Spinal cord (tissue), 10 donors: ENCODE measurements at places on chromosomes 2 and 18.

GRCh38 chr18:23861805-23862470 is 152.6 kb upstream of the TTC39C start:
- no peak for DNase-seq

DNA sequence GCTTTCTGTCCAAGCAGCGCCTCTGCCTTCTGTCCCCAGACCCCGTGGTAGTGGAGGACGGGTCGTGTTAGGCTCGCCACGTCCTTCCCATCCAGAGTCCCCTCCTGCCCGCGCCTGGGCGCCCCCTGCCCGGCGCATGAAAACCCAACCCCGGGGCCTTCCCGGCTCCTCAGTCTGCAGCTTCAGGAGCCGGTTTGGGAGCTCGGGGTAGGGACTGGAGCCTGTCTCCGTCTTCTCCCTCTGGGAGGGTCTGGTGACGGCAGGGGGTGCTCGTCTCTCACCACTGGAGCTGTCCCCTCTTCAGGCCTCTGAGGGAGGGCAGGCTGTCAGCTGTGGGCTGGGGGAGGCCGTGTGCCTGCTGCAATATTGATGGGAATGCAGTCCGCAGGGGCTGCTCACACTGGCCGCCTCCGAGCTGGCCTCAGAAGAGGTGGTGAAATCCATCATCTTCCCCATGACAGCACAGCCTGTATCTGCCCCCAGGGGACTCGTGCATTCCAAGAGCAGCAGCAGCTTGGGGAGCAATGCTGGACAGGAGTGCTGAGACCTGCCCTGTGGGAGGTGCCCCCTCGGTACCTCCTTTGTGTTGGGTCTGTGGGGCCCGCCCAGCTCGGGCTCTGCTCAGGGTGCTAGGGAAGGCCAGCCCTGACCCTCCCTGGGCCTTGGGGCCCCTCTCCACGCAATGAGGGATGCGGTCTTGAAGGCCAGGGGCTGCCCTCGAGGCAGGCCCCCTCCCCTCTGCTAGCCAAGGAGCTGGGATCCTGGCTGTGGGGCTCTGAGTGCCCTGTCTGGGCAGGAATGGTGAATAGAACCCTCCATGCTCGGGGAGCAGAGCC is 17.8 kb upstream of the KLHL30 start:
- no peak for DNase-seq

GRCh38 chr18:58310517-58310916 is 266.5 kb downstream of the NEDD4L start:
- DNase-seq = no peak

DNA sequence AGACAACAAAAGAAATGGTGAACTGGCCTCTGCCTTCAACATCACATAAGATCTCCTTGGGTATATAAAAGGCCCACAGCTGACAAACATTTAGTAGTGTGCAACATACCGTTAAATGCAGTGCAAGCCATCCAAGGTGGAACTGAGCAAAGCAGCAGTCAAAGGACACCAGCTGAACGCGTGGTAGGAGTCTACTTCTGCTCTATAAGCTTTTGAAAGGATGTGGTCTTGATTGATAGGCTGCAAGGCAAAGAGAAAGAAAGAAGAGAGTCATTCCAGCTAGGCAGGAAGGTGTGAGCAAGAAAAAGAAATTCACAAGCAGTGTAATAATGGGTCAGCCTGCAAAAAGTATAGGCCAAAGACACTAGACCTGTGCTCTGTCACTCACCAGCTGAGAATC is 356.3 kb downstream of the SATB2 start:
- DNase-seq = no peak

GRCh38 chr2:38164881-38165280 is 88.9 kb upstream of the CYP1B1 start:
- no peak for DNase-seq

GRCh38 chr2:132715386-132716351 is 45.7 kb upstream of the LYPD1 start:
- DNase-seq = no peak

- no peak for DNase-seq
These were observed 469.9 kb upstream of the NRP2 start for GRCh38 chr2:205212357-205212756.

- no peak for DNase-seq
These were observed 14.3 kb downstream of the KCNH7 start for GRCh38 chr2:162824304-162824703.

- no peak for DNase-seq
These were observed 21.1 kb upstream of the NOSTRIN start for GRCh38 chr2:168781191-168781817.

GRCh38 chr2:68845043-68845442 is 26.2 kb downstream of the BMP10 start:
- DNase-seq = no peak

- no peak for DNase-seq
These were observed at the start of gene COLEC11 for GRCh38 chr2:3594493-3595281. Gene COLEC11, plus strand, starts transcription at chr2:3595112. Its CDS starts 9,229 bp downstream, at chr2:3604341.

- no peak for DNase-seq
These were observed 12.2 kb downstream of the BIN1 start for GRCh38 chr2:127094509-127095366.

- no peak for DNase-seq
These were observed 125.3 kb upstream of the KLF7 start for GRCh38 chr2:207290833-207291624.

- DNase-seq = no peak
These were observed 221.3 kb upstream of the CTAGE1 start for GRCh38 chr18:22639026-22639463.

- DNase-seq = no peak
These were observed 49.2 kb downstream of the PIKFYVE start for GRCh38 chr2:208315081-208315788.

- no peak for DNase-seq
These were observed 420.7 kb downstream of the METTL4 start for GRCh38 chr18:2150566-2150965.

DNA sequence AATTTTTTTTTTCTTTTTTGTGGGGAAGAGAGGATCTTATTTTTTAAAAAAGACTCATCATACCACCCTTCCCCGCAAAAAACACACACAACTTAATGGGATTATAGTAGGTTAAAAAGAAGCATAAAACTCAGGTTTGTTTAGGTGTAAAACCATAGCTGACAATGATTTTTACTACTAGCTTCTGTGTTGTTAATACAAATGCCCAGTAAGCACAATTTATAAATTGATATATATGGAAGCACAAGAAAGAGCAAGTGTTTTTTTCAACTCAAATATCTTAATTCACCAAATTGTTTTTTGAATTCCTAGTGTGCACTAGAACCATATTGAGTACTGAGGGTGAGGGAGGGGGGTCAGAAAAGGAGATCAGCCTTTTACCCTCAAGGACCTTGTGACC is 7.0 kb downstream of the STAT4 start:
- DNase-seq = no peak

- peak; percentile 91 for DNase-seq
These were observed 71.7 kb downstream of the TPGS2 start for GRCh38 chr18:36757081-36757480.

GRCh38 chr18:11071300-11071699 is 78.1 kb downstream of the PIEZO2 start:
- no peak for DNase-seq
